Stimulated activated CD8-positive, alpha-beta memory T cell treated with anti-CD3 and anti-CD28 coated beads, Interleukin-15, amount 100 ng/mL, for 48 hours (primary cell): ENCODE measurements at places on chromosomes 6 and 20.
A peak's percentile ranks its signal among the peaks of the same experiment; 100 is the strongest.

- no peak for DNase-seq
Measured at GRCh38 chr6:143782481-143782880, 60.7 kb upstream of the LTV1 start.

DNA sequence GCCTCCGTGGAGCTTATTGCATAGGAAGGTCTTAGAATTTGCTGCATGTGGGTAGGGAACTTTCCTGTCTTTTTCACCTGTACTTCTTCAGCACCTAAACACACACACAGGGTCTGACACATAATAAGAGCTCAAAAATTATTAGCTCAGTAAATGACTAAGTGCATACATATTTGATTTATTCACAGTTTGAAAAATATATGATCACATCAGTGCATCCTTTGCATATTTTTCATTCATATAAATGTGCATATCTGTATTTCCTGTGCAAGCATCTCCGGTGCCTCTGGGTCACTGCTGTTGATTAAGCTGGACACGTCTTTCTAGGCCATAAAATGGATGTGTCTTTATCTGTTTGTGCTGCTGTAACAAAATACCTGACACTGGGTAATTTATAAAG lies 234.7 kb downstream of the UST start:
- DNase-seq: no peak

DNA sequence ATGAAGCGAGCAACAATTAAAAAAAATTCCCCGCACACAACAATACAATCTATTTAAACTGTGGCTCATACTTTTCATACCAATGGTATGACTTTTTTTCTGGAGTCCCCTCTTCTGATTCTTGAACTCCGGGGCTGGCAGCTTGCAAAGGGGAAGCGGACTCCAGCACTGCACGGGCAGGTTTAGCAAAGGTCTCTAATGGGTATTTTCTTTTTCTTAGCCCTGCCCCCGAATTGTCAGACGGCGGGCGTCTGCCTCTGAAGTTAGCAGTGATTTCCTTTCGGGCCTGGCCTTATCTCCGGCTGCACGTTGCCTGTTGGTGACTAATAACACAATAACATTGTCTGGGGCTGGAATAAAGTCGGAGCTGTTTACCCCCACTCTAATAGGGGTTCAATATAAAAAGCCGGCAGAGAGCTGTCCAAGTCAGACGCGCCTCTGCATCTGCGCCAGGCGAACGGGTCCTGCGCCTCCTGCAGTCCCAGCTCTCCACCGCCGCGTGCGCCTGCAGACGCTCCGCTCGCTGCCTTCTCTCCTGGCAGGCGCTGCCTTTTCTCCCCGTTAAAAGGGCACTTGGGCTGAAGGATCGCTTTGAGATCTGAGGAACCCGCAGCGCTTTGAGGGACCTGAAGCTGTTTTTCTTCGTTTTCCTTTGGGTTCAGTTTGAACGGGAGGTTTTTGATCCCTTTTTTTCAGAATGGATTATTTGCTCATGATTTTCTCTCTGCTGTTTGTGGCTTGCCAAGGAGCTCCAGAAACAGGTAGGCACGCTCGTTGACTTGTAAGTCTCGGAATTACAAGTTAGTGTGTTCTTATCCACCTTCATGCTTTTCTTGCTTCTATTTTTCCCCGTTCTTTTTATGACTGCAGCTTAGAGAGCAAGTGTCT lies at the start of gene EDN1:
Gene EDN1 (plus strand): TSS at position 429 of the 888 bp plus-strand sequence. CDS start 269 bp downstream, at position 698.
- DNase-seq: peak; percentile 44

GRCh38 chr6:114467931-114468330 lies 125.1 kb upstream of the HS3ST5 start:
- no peak for DNase-seq

DNA sequence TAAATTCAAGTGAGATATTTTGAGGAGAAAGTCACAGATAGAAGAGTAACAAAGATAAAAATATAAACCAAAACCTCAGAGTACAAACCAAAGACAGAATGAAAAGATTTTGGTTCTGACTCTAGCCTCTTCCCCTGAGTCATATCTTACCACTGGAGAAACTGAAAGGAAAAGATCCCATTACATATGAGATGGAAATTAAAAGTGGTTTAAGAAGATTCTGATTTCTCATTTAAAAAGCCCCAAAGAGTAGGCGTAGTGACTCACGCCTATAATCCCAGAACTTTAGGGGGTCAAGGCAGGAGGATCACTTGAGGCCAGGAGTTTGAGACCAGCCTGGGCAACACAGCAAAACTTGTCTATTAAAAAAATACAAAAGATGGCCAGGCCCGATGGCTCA lies 30.6 kb downstream of the SPINT4 start:
- DNase-seq: no peak

- DNase-seq: no peak
Measured at GRCh38 chr20:41318271-41318649, 729 bp upstream of the ZHX3 start.

GRCh38 chr6:16840291-16840690 lies 79.0 kb upstream of the ATXN1 start:
- DNase-seq: no peak

- DNase-seq: no peak
Measured at GRCh38 chr6:100194535-100194934, 200.5 kb upstream of the MCHR2 start.

DNA sequence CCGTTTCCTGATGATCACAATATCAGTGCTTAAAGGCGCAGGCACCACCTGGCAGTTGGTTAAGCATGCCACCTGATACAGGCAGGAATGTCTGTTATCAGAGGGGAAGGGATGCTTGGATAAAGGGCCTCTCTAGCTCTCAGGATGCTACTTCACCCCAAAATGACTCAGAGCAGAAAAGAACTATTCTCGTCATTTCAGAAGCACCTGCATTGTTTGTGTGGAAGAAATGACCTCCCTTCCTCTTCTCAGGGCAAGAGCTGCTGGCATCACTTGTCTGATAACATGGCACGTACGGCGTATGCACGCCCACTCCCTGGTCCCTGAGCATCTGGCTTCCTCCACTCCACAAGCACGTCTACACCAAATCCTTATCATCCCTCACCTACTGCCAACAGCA lies 47.3 kb downstream of the ATP9A start:
- DNase-seq: no peak

GRCh38 chr6:81739230-81740195 lies 13.0 kb downstream of the TENT5A start:
- DNase-seq: no peak

DNA sequence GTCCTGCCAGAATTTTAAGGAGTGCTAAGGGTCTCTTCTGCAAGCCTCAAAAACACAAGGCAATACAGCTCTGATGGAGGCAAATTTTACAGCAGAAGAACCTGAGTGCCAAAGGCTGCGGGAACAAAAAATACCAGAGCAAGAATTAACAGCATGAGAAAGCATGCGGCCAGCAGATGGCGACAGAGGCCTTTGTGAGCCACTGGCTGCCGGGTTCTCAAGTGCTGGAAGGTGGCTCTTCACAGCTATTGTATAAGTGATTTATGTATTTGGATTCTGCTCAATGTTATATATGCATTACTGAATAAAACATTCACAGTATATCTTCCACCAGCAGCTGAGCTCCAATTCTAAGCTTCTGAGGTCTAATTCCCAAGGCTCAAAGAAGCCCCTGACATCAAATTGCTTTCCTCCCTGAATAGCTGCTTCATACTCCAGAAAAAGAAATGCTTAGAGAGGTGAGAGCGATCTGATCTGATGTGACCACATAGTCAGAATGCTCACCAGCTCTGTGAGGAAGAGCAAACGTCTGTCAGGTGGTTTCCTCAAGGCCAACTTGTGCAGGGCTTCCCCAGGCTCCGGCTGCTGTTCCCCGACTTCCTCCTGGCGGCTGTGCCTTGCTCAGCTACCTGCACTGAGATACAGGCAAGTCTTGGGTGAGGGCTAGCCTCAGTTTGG lies 58.6 kb downstream of the PPP1R3G start:
- peak; percentile 55 for DNase-seq

GRCh38 chr6:51844336-51844735 lies 243.1 kb downstream of the PKHD1 start:
- DNase-seq: no peak

DNA sequence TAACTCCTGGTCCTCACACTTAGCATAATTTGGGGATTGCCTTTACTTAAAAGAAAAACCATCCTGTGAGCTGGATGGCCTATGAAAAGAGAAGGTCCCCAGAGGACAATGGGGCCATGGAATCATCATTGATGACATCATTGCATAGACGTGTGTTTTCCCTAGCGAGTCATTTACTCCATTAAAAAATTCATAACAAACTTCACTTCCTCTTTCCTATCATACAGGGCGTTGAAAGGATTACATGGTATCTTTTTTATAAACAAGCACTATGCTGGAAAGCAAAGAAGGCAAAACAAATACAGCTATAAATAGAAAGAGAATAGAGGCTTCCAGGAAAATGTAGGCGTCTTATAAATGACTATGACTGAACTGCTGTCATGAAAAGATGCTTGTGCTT lies 11.3 kb upstream of the COL12A1 start:
- no peak for DNase-seq

- no peak for DNase-seq
Measured at GRCh38 chr6:136403110-136403980, 113.7 kb upstream of the BCLAF1 start.

GRCh38 chr6:48844696-48845095 lies 618.4 kb downstream of the MMUT start:
- DNase-seq: no peak

- DNase-seq: no peak
Measured at GRCh38 chr6:14216946-14217684, 99.5 kb downstream of the CD83 start.

- no peak for DNase-seq
Measured at GRCh38 chr6:157107571-157107914, 215.8 kb downstream of the TMEM242 start.

DNA sequence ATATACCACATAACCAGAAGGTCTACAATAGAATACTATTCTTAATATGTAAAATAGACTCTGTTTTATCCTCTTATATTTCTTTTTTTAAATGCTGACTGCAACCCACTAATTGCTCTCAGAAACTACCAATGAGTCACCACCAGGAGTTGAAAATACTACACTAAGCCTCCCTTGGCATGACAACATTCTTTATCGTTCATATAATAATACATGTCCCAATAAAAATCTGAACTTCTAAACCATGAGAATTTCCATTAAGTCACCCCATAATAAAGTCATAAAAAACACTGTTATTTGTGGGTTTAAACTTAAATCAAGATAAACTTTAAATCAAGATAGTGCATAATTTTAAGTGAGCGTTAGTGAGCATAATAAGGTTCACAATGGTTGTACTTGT lies 4.2 kb downstream of the HACE1 start:
- DNase-seq: no peak

- DNase-seq: no peak
Measured at GRCh38 chr6:53975941-53976615, 135.2 kb upstream of the MLIP start.

DNA sequence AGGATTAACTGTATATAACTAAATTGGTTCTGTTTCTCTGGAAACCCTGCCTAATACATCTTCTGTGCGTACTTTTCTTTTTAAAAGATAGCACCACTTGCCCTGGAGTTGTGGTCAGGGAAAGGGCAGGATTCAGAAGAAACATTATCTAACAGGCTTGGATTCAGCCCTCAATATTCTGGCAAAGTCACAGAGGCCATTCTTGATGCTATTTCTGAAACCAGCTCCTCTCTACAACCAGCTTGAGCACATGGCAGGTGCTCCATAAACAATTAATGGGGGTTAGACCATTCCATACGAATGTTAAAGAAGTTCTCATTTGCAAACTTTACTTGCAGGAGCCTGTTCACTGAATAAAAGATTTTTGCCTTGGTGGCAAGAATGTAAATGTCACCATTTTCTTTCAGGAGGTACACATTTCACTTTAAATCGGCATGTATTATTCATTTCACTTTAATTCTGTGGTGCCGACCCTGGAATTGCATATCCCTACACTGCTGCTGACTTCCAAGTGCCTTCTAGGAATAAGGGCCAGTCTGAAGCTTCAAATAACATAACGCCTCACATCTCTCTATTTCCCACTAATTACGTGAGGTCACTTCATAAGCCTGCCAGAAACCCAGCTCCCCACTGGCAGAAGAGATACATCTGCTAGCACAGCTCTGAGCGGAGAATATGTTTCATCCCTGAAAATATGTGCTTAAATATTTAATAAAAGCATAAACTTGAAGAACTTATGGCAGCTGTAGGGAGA lies 248.7 kb downstream of the ADGRG6 start:
- DNase-seq: no peak

GRCh38 chr20:47063407-47063806 lies 168.8 kb downstream of the EYA2 start:
- no peak for DNase-seq

- DNase-seq: no peak
Measured at GRCh38 chr6:107132330-107132954, 17.1 kb upstream of the BEND3 start.

DNA sequence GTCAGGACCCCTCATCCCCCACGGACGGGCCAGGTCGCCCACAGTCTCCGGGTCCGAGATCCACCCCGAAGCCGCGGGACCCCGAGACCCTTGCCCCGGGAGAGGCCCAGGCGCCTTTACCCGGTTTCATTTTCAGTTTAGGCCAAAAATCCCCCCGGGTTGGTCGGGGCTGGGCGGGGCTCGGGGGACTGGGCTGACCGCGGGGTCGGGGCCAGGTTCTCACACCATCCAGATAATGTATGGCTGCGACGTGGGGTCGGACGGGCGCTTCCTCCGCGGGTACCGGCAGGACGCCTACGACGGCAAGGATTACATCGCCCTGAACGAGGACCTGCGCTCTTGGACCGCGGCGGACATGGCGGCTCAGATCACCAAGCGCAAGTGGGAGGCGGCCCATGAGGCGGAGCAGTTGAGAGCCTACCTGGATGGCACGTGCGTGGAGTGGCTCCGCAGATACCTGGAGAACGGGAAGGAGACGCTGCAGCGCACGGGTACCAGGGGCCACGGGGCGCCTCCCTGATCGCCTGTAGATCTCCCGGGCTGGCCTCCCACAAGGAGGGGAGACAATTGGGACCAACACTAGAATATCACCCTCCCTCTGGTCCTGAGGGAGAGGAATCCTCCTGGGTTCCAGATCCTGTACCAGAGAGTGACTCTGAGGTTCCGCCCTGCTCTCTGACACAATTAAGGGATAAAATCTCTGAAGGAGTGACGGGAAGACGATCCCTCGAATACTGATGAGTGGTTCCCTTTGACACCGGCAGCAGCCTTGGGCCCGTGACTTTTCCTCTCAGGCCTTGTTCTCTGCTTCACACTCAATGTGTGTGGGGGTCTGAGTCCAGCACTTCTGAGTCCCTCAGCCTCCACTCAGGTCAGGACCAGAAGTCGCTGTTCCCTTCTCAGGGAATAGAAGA lies 978 bp downstream of the HLA-A start:
- DNase-seq: no peak

- DNase-seq: no peak
Measured at GRCh38 chr6:91167846-91168245, 581.0 kb upstream of the MAP3K7 start.

GRCh38 chr6:23659125-23659524 lies 466.9 kb upstream of the NRSN1 start:
- DNase-seq: no peak

GRCh38 chr20:7980332-7981046 lies 39.1 kb downstream of the TMX4 start:
- peak; percentile 4 for DNase-seq

DNA sequence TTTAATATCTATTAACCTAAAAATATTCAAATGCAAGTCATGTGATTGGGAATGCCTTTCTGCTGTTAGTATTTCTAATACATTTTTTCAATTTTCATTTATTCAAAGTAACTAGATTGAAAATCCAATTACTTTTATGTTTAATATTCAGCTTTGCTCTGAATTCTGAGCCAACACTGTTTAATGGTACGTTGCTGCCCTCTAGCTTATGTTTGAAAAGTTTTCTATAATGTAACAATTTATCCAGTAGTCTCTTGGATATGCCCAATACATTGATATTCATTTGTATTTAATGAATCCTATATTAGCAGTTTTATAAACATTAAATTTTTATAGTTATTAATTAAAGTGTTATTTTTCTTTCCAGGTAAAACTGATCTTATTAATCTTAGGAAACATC lies 47.4 kb downstream of the LGSN start:
- DNase-seq: no peak
